CD4-positive, alpha-beta memory T cell (primary cell): ENCODE measurements at places on chromosomes 1 and 21. TPM values are rescaled to one million over a fixed set of nuclear protein-coding genes. Genes with fewer than 3 reads are reported as not detected.

GRCh38 chr1:18798946-18799345 is 60.5 kb downstream of the TAS1R2 start:
- no peak overlapping the region for H3K27ac ChIP-seq
- DNase-seq: no peak
- H3K27me3 ChIP-seq: no peaks in the 10 kb centered on the region
- no peak overlapping the region for H3K4me3 ChIP-seq

DNA sequence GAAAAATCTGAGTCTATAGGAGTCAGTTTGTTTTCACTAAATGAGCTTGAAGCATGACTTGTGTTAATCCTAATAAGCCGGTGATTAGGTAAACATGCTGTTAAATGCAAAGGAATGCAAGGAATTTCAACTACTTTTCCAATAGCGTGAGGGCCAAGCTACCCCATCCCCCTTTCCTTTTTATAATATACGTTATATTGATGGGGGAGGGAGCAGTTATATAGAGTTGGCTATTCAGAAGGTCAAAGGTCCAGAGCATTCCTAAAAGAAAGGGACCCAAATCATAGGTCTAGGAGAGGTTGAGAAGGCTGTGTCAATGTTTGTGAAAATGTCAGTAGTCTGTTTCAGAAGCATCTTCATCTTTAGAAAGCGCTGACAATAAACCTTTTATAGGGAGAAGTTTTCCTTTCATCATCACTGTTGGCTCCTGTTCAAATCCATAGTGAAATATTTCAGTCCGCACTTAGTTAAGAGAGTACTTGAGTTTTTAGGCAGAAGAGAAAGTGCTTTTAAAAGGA is 3.8 kb downstream of the CCN1 start:
- H3K27me3 ChIP-seq: peaks cover 10% of the 10 kb centered on the region
- peaks cover 6% of the 10 kb centered on the region for H3K4me1 ChIP-seq
- no peaks in the 10 kb centered on the region for H3K36me3 ChIP-seq
- DNase-seq: no peak
- no peak overlapping the region for H3K27ac ChIP-seq

DNA sequence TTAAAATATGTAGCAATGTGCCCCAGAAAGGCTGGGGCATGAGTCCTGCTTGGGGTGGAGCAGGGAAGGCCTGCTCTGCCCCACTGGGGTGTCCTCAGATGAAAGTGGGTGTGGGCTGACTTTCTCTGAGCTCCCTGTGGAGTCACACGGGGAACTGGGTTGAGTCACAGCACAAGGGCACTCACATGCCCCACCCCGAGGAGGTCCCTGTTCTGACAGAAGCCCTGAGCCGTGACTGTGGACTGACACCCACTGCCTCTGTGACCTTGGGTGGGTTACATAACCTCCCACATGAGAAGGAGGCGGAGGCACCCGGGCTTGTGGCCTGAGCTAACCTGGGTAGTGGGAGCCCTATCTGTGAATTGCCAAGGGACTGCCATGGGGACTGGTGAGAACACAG is 52.5 kb upstream of the TINAGL1 start:
- no peaks in the 10 kb centered on the region for H3K4me1 ChIP-seq
- H3K27ac ChIP-seq: no peak overlapping the region
- no peaks in the 10 kb centered on the region for H3K36me3 ChIP-seq
- H3K4me3 ChIP-seq: no peak overlapping the region

GRCh38 chr1:32266921-32267591 is 16.0 kb downstream of the LCK start:
- H3K27ac ChIP-seq: peak overlapping the region; percentile 42
- H3K4me3 ChIP-seq: no peak overlapping the region
- no peaks in the 10 kb centered on the region for H3K27me3 ChIP-seq
- peaks cover 16% of the 10 kb centered on the region for H3K36me3 ChIP-seq

GRCh38 chr21:18937337-18937736 is 533.8 kb upstream of the TMPRSS15 start:
- no peak overlapping the region for H3K27ac ChIP-seq
- H3K4me3 ChIP-seq: no peak overlapping the region
- no peaks in the 10 kb centered on the region for H3K4me1 ChIP-seq
- no peaks in the 10 kb centered on the region for H3K27me3 ChIP-seq
- no peaks in the 10 kb centered on the region for H3K36me3 ChIP-seq

GRCh38 chr1:164296172-164296571 is 262.8 kb upstream of the PBX1 start:
- H3K36me3 ChIP-seq: no peaks in the 10 kb centered on the region
- H3K27me3 ChIP-seq: no peaks in the 10 kb centered on the region
- no peak for DNase-seq
- no peak overlapping the region for H3K27ac ChIP-seq

DNA sequence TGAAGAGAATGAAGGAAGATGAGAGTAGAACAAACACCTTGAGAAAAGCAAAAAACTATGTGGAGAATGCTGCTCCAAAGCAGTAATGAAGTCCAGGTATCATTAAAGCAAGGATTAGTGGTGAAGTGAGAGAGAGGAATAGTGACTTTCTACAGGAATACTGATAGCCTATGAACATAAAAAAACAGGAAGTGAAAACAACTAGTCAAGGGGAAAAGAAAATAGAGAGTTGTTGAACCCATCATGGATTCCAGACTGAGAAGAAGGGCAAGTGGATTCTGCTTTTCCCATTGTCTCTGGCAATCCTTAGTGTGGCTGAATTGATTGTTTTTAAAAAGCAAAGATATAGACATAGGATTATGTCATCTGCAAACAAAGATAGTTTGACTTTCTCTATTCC is 119.9 kb upstream of the LHX8 start:
- H3K4me3 ChIP-seq: no peak overlapping the region
- H3K27me3 ChIP-seq: no peaks in the 10 kb centered on the region
- no peaks in the 10 kb centered on the region for H3K4me1 ChIP-seq
- DNase-seq: no peak
- H3K36me3 ChIP-seq: no peaks in the 10 kb centered on the region

GRCh38 chr21:42864815-42865775 is 14.2 kb downstream of the WDR4 start:
- H3K4me1 ChIP-seq: no peaks in the 10 kb centered on the region
- no peak overlapping the region for H3K4me3 ChIP-seq
- DNase-seq: no peak
- H3K27me3 ChIP-seq: no peaks in the 10 kb centered on the region

DNA sequence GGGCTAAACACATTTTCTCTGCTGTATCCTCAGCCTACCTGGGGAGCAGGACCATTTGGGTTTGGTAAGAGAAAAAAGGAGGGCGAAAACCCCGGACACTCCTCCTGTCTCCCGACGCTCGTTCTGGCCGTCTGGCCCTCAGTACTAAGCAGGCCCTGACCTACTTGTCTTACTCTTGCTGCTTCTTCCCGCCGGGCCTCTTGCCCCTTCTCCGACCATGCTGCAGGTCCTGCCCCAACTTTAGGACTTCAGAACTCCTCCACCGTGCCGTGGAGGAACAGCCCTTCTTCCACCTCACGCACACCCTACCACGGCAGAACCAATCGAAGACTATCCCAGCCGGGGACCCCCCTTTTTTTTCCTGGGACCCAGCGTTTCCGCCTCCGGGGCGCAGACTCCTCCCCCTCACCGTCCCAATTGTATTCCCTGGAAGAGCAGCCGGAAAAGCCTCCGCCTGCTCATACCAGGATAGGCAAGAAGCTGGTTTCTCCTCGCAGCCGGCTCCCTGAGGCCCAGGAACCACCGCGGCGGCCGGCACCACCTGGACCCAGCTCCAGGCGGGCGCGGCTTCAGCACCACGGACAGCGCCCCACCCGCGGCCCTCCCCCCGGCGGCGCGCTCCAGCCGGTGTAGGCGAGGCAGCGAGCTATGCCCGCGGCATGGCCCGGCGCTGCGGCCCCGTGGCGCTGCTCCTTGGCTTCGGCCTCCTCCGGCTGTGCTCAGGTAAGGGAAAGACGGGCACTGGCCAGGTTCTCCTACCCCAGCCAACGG is at the start of gene CHRNB2:
Gene CHRNB2 (plus strand): TSS at position 393 of the 771 bp plus-strand sequence. CDS start 267 bp downstream, at position 660.
- H3K36me3 ChIP-seq: no peaks in the 10 kb centered on the region
- H3K27ac ChIP-seq: no peak within 1 kb of the TSS
- peaks cover 6% of the 10 kb centered on the region for H3K4me1 ChIP-seq

GRCh38 chr1:245398180-245398579 is 243.4 kb downstream of the KIF26B start:
- no peaks in the 10 kb centered on the region for H3K4me1 ChIP-seq
- H3K4me3 ChIP-seq: no peak overlapping the region
- DNase-seq: no peak

- no peaks in the 10 kb centered on the region for H3K4me1 ChIP-seq
- no peaks in the 10 kb centered on the region for H3K36me3 ChIP-seq
- H3K4me3 ChIP-seq: no peak overlapping the region
- DNase-seq: no peak
Measured at GRCh38 chr1:229380536-229381160, 37.8 kb upstream of the CCSAP start.

DNA sequence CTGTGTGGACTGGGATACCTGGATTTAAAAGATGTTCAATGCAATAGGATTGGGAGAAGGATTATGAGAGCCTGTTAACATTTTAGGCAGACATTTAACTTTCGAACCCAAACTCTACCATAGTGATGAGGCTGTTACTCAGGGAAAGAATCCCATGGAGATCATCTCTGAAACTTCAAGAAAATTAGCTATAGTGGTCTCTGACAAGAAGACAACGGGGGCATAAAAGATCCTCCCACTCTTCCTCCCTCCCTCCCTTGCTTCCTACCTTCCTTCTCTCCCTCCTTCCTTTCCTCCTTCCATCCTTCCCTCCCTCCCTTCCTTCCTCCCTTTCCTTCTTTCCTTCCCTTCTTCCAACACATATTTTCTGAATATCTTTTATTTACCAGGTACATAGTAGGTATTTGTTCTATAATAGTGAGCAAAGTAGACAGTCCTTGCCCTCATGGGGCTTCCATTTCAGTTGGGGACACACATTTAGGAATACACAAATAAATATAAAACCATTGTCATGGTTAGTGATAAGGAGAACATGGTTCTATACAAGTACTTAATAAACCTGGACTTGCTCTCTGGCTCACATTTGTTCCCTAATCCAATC is 143.2 kb downstream of the ATP6V1G3 start:
- no peaks in the 10 kb centered on the region for H3K27me3 ChIP-seq
- H3K36me3 ChIP-seq: no peaks in the 10 kb centered on the region
- no peak overlapping the region for H3K27ac ChIP-seq
- no peaks in the 10 kb centered on the region for H3K4me1 ChIP-seq
- no peak overlapping the region for H3K4me3 ChIP-seq
- no peak for DNase-seq

- no peaks in the 10 kb centered on the region for H3K4me1 ChIP-seq
- H3K27me3 ChIP-seq: no peaks in the 10 kb centered on the region
- no peaks in the 10 kb centered on the region for H3K36me3 ChIP-seq
- H3K4me3 ChIP-seq: no peak overlapping the region
- DNase-seq: no peak
- H3K27ac ChIP-seq: no peak overlapping the region
Measured at GRCh38 chr1:159443066-159443750, 3.7 kb downstream of the OR10J1 start.

GRCh38 chr1:206435445-206435844 is 34.8 kb upstream of the IKBKE start:
- no peak overlapping the region for H3K4me3 ChIP-seq
- no peak for DNase-seq
- H3K27ac ChIP-seq: no peak overlapping the region

DNA sequence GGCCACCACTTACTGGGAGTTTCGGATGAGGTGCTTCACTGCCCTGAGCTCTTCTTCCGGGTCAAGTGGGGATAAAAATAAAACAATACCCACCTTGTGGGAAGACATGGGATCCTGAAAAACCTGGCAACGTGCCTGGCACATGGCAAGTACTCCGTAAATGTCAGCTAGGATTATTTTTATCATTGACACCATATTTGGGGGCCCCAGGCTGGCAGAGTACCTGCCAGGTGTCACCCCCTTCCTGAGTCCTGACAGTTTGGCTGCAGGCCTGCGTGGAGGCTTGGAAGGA is 9.2 kb upstream of the EPHA2 start:
- peaks cover 50% of the 10 kb centered on the region for H3K4me1 ChIP-seq
- no peaks in the 10 kb centered on the region for H3K36me3 ChIP-seq
- no peak overlapping the region for H3K4me3 ChIP-seq
- DNase-seq: no peak

GRCh38 chr1:55287723-55288122 is 72.6 kb upstream of the USP24 start:
- H3K27ac ChIP-seq: no peak overlapping the region
- H3K4me3 ChIP-seq: no peak overlapping the region
- no peaks in the 10 kb centered on the region for H3K27me3 ChIP-seq
- no peak for DNase-seq

- no peak for DNase-seq
- no peaks in the 10 kb centered on the region for H3K36me3 ChIP-seq
- H3K27me3 ChIP-seq: no peaks in the 10 kb centered on the region
- H3K27ac ChIP-seq: no peak overlapping the region
Measured at GRCh38 chr1:8211883-8212579, 105.9 kb upstream of the SLC45A1 start.

GRCh38 chr1:230507666-230508402 is 81.7 kb upstream of the PGBD5 start:
- DNase-seq: no peak
- no peaks in the 10 kb centered on the region for H3K4me1 ChIP-seq
- no peak overlapping the region for H3K4me3 ChIP-seq
- H3K36me3 ChIP-seq: no peaks in the 10 kb centered on the region
- H3K27me3 ChIP-seq: no peaks in the 10 kb centered on the region

DNA sequence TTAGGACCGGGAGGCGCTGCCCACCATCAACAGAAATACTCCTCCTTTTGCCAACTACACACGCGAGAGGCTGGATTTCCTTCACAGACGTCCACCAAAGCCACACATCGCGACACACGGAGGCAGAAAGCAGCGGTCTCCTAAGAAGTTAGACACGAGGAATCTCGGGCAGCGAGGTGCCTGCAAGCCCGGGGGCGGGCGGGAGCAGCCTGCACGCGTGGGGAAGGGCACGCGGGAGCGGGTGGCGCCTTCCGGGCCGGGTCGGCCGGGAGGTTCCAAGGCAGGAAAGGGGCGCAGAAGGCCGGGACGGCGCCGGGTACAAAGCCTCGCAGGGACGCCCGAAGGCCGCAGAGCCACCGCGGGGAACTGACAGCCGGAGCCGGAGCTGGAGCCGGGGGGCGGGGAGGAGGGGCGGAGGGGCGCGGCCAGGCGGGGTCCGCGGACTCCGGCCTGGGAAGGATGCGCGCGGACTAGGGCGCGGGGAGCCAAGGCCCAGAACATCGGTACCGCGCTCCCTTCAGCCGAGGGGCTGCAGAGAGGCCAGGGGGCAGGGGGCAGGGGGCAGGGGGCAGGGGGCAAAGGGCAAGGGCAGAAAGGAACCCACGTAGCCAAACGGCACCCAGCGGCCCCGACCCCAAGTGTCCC is 722 bp downstream of the NPHP4 start:
- no peaks in the 10 kb centered on the region for H3K27me3 ChIP-seq
- peaks cover 37% of the 10 kb centered on the region for H3K4me1 ChIP-seq
- DNase-seq: peak; percentile 40
- H3K4me3 ChIP-seq: peak overlapping the region; percentile 92

GRCh38 chr1:203914292-203914691 is 52.9 kb downstream of the SNRPE start:
- DNase-seq: no peak
- no peak overlapping the region for H3K27ac ChIP-seq
- H3K4me1 ChIP-seq: no peaks in the 10 kb centered on the region
- H3K4me3 ChIP-seq: no peak overlapping the region

GRCh38 chr1:67604778-67605177 is 80.2 kb upstream of the GADD45A start:
- H3K4me1 ChIP-seq: no peaks in the 10 kb centered on the region
- no peak overlapping the region for H3K27ac ChIP-seq
- no peak for DNase-seq
- H3K36me3 ChIP-seq: no peaks in the 10 kb centered on the region
- H3K27me3 ChIP-seq: no peaks in the 10 kb centered on the region

Gene INPP5B
- total RNA-seq: 35.7 TPM

Gene ZNF683
- total RNA-seq: not detected

Gene SFN
- 0.76 TPM for total RNA-seq

Gene FMO2
- not detected for total RNA-seq

Gene RNU1-2
- total RNA-seq: 3,866 TPM

Gene RIPK4
- 0.26 TPM for total RNA-seq

Gene ABL2
- 18.6 TPM for total RNA-seq

Gene FCGR3B
- not detected for total RNA-seq

Gene NBPF9
- 48.4 TPM for total RNA-seq

Gene CNTN2
- total RNA-seq: not detected

Gene SLC2A5
- not detected for total RNA-seq

Gene RAB13
- total RNA-seq: not detected
